ENCODE measurements at places on chromosomes 6 and 20.
A peak's percentile ranks its signal among the peaks of the same experiment; 100 is the strongest.

GRCh38 chr20:50916257-50916656, 15.0 kb downstream of the ADNP start:
- DNase-seq, result no peak

DNA sequence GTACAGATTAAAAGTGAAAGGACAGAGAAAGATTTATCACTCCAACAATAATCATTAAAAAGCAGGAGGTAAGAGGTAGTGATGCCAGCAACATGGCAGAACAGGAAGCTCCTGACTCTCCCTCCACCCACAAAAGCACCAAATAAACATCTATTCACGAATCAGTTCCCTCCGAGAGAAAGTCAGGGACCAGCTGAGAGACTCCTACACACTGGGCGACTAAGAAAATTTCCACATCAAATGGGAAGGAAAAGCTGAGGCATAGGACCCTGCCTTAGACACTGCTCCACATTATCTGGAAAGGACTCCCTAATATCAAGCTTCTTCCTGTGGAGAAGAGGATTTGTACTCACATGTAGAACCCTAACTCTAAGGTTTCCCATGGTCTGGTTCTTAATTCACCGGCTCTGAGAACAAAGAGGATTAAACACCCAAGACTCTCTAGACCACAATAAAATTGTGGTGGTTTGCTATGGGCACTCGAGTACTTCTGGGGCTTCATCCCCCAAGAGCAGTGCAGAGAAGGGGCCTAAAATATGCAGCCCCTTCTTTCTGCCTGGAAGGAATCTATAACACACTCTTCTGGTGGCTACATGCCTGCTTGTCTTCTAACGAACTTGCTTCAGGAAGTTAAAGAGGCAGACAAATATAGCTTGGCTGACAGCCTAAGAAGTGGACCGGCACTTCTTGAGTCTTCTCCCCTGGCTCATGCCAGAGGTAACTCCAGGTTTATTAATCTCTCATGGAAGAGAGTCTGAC, 29.4 kb upstream of the ASF1A start:
- DNase-seq, result no peak

DNA sequence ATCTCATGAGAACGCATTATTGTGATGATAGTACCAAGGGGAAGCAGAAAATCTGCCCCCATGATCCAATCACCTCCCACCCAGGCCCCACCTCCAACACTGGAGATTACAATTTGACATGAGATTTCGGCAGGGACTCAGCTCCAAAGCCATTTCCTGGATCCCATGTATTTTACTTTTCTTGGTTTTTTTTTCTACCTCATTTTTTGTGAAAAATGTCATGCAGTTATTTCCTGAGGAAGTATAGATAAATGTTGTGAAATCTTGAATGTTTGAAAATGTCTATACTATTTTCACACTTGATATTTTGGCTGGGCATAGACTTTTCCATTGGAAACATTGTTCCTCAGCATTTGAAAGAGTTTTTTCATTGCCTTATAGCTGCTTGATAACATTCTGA, 9.1 kb upstream of the BRPF3 start:
- no peak for DNase-seq

DNA sequence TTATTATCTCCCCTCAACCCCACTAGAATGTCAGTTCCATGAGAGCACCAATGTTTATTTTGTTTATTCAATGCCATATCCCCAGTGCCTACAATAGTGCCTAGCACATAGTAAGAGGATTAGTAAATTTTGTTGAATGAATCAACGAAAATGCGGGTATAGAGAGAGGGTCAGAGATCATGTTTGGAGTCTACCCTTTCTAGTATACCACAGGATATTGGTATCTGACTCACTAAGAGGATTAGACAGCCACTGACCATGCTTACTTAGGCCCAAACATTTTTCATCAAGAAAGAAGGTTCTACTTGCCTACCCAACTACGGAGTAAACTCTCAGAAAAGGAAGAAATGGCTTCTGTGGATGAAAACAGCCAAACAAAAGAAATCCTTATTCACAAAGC, 356.8 kb downstream of the BTBD9 start:
- no peak for DNase-seq

- no peak for DNase-seq
Observed at GRCh38 chr6:191487-192312, 100.6 kb upstream of the DUSP22 start.

GRCh38 chr20:19025430-19026120, 186.9 kb upstream of the SLC24A3 start:
- no peak for DNase-seq

GRCh38 chr6:49409951-49410542, 53.0 kb downstream of the MMUT start:
- peak; percentile 59 for DNase-seq

DNA sequence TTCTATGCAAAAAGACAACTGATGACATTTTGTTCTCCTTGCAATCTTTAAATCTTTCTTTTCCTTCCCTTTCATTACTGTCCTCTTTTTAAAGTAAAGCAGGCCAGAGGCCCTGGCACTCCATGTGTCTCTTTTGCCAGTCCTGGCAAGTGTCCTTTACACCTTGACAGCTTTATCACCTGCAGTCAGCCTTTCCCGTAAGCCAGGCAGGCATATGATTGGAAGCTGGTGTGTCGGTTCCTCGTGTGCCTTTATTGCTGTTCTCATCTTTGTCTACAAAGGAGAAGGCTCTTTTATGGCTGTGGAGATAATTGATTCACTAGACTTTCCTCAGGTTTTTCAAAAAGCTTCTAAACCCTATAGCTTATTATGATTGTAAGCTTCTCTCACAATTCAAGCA, 162.3 kb upstream of the FBXL4 start:
- DNase-seq, result no peak

- DNase-seq, result no peak
Observed at GRCh38 chr6:155373276-155373675, 59.0 kb upstream of the TFB1M start.

- DNase-seq, result no peak
Observed at GRCh38 chr6:151452750-151453427, 963 bp upstream of the RMND1 start.

- DNase-seq, result no peak
Observed at GRCh38 chr6:154410619-154411072, 54.0 kb upstream of the IPCEF1 start.

All from NCI-H774 (cell line).